ENCODE measurements at places on chromosomes 2 and 18.

DNA sequence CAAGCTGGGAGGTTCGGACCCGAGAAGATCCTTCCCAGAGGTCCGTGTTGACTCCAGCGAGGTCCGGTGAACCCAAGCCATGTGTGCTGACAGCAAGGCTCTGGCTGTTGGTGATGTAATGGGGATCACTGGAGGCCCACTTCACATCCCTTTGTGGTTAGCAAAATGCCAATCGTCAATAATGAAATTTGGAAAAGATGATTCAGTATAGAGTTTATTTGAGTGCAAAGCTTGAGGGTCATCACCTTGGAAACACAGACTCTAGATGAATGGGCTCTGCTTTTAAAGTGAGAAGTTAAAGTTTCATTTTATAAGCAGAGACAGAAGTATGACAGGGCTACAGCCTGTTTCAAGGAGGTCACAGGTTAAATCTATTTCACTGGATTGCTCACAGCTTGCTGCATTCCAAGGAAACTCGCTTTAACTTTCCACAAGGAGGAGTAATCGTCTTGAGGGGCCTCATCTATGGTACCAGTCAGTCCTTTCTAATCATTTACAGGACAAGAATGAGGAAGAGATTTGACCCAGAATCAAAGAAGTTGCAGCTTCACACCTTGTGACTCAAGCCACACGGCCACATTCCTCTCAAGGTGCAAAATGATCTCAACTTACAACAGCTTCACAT, 140.5 kb downstream of the TPO start:
- DNase-seq = peak; percentile 36

DNA sequence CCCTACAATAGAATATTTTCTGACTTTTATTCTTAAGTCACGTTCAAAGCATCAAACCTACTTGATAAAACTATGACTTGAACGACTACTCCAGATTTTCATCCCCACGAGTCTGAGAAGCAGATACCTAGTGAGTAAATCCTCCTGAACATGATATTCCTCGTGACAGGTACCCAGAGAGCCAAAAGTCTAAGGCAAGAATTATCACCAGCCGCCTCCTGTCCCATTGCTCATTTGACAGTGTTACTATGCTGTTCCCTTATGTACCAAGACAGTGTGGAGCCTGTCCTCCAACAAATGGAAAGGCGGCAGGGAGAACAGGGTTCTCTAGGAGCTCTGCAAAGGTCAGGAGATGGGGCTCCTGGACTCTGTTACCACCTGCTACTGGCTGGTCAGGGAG, 8.3 kb upstream of the ALPK2 start:
- DNase-seq = no peak

- no peak for DNase-seq
These were observed 17.9 kb downstream of the EML4 start for GRCh38 chr2:42186945-42187632.

- DNase-seq = no peak
These were observed 123.7 kb downstream of the QPCT start for GRCh38 chr2:37468170-37468569.

GRCh38 chr2:182283512-182283911, 143.3 kb downstream of the PDE1A start:
- no peak for DNase-seq

- no peak for DNase-seq
These were observed 72.7 kb downstream of the TRIP12 start for GRCh38 chr2:229849073-229849472.

DNA sequence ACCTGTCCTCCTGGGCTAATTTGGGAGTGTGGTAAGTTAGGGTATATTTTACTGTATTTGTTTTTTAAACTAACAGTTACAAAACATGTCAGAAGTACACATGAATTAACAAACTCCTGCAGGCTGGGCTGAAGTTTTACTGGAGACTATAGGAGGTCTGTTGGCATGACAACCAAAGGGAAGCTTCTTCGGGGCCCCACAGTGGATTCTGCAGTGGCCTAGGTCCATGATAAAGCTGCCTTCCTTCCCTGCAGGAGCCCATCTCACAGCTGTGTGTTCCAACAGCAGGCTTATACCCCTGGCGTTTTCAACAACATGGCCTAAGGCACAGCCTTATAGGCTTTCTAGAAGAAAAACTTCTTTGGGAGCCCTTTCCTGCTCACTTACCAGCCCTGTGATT, 128.0 kb upstream of the SETBP1 start:
- no peak for DNase-seq

DNA sequence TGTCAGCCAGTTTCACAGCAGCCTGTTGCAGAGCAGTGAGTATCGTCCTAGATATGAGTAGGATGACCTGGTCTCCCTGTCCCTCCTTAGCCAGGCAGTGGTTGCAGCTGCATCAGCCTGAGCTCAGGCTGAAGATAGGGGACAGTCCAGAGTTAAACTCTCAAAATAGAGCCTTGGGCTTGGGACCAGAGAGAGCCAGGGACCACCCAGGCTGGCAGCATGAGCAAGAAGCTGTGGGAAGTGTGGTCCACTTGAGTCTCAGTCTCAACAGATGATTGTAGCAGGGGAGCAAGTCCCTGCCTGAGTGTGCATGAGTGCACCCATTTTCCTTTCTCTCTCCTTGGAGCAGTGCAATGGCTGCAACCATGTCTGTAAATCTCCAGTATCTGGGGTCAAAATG, 38.0 kb upstream of the TACR1 start:
- no peak for DNase-seq

DNA sequence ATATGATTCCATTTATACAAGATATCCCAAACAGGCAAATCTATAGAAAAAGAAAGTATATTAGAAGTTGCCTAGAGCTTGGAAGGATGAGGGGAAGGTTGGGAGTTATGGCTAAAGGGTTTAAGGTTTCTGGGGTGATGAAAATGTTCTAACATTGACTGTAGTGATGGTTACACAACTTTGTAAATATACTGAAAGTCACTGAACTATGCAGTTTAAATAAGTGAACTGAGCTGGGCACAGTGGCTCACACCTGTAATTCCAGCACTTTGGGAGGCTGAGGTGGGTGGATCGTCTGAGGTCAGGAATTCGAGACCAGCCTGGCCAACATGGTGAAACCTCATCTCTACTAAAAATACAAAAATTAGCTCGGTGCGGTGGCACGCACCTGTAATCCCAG, 91.5 kb downstream of the ATAD2B start:
- no peak for DNase-seq

- DNase-seq = peak; percentile 42
These were observed 143.0 kb upstream of the SLC1A4 start for GRCh38 chr2:64846177-64846576.

GRCh38 chr2:99974275-99974674, 168.1 kb downstream of the AFF3 start:
- DNase-seq = peak; percentile 52

- no peak for DNase-seq
These were observed 75.1 kb upstream of the MAP4K4 start for GRCh38 chr2:101622210-101623030.

GRCh38 chr2:151261977-151262291, 271 bp upstream of the RBM43 start:
- no peak for DNase-seq

GRCh38 chr2:122531290-122532071, 776.0 kb downstream of the TSN start:
- DNase-seq = no peak

DNA sequence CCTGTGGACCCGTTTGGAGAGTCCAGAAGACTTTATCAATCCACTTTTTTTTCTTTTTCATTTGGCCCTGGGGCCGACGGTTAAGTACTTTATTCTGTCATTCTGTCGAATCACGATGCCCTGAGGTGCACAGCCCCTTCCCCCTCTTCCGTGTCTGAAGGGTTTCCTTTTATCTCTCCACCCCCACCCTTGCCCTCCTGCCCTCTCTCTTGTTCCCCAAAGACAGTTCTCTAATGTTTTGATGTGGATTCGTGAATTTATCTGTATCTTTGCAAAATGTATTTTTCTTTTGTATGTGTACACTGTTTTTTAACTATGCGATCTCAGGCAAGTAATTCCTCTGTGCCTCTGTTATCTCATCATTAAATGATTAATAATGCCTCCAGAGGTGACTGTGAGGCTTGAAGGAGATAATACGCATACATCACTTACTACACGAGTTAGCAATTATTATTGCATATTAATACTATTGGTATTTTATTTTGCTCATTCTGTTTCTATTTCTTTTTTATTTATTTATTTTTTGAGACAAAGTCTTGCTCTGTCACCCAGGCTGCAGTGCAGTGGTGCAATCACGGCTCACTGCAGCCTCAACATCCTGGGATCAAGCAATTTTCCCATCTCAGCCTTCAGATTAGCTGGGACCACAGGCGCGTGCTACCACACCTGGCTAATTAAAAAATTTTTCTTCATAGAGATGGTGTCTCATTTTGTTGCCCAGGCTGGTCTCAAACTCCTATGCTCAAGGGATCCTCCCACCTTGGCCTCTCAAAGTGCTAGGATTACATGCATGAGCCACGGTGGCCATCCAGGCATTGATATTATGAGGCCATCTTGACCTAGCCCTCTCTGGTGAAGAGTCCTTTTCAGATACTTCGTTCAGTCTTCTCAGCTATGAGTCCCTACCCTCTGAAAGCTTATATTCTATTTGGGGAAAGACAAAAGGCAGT, 1.4 kb upstream of the CASP8 start:
- DNase-seq = no peak

- DNase-seq = no peak
These were observed 10.0 kb upstream of the RHOB start for GRCh38 chr2:20436716-20437470.

GRCh38 chr2:70949086-70949485, 13.4 kb downstream of the ATP6V1B1 start:
- no peak for DNase-seq

- peak; percentile 4 for DNase-seq
These were observed 136.9 kb downstream of the MAIP1 start for GRCh38 chr2:200092235-200092634.

DNA sequence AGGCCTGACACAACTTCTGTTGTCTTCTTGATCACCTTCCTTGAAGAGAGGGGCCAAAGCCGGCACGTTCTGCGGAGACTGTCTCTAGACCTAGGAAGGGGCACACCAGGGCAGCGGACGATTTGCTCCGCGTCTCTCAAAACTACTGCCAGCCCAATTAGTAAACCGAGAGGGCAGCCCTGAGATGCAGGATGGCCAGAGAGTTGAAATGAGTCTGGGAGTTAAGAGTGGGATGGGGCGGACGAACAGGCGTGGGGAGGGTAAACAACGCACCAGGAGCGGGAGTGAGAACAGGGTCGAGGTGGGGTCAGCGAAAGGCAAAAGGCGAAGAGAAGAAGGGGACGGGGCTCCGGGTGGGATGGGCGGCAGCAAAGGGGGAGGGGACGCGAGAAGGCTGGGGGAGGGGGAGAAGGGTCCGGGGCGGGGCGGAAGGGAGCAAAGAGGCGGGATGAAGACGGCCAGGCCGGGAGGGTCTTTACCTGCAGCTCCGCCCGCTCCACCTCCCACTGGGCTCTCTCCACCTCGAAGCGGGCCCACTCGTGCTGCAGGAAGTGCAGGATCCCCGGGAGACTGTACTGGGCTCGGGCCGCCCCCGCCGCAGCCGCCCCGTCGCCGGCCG, 476 bp downstream of the STRN start:
- DNase-seq = peak; percentile 22
